Cerebellum (tissue), 4 donors: ENCODE measurements at places on chromosomes 6 and 20.

DNA sequence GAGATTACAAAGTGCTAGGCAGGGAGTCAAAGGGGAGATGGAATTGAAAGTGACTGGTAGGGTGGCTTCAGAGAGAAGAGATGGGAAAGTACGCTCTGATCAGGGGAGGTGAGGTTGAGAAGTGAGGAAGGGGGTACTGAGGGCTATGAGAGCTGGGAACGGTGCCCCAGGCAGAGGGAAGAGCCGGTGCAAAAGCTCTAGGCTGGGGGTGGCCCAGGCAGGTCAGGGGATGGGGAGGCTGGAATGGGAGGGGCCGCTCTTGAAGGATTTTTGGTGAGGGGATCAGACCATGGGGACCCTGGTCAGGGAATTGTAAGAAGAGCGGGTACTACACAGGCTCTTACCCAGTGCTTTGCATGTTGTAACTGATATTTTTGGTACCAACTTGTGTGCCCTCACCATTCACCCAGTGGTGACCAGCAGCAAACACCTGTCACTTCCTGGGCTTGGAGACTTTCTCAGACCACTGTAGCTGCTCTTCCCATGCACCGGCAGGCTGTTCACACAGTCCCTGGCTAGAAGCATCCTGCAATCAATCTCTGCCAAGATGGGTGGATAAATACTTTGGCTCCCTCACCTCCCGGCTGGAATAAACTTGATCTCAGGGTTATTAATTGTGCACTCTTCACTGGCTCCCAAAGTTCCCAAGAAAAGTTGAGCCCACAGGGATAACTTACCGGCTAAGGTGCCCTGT lies 24.0 kb downstream of the PCK1 start:
- DNase-seq = no peak

- DNase-seq = no peak
Observed at GRCh38 chr20:24872291-24873024, 76.6 kb upstream of the CST7 start.

- no peak for DNase-seq
Observed at GRCh38 chr6:136767570-136768309, 24.5 kb downstream of the MAP3K5 start.

GRCh38 chr6:89443658-89444057 lies 10.7 kb downstream of the ANKRD6 start:
- no peak for DNase-seq

DNA sequence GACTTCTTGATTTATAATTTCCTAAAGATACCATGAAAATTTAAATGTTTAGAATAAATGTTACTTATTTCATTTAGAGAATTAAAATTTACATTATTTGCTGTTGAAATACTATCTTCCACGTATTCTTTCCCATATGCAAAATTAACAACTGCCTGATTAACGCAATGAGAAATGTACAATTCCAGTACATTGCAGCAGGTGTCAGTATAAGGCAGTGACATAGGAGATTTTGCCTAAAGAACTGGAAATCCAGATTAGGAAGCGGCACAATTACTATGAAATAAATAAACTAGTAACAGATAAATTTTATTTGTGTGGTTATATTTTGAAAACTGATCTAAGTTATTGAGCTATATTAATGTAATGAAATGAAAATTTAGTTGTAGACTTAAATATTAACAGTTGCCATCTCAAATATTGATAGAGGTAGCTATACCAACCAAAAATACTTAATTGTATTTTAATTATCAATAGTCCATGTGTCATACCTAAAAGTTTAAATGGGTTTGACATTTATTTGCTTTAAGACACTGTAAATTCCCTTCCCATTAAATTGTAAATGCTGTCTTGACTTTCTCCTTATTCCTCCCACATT lies 300.2 kb downstream of the UTRN start:
- DNase-seq = peak; percentile 3

- no peak for DNase-seq
Observed at GRCh38 chr6:10451394-10451793, 36.5 kb upstream of the TFAP2A start.

GRCh38 chr6:46781478-46782378 lies 11.5 kb upstream of the MEP1A start:
- peak; percentile 42 for DNase-seq

- DNase-seq = no peak
Observed at GRCh38 chr6:21084656-21085055, 508.9 kb upstream of the SOX4 start.

DNA sequence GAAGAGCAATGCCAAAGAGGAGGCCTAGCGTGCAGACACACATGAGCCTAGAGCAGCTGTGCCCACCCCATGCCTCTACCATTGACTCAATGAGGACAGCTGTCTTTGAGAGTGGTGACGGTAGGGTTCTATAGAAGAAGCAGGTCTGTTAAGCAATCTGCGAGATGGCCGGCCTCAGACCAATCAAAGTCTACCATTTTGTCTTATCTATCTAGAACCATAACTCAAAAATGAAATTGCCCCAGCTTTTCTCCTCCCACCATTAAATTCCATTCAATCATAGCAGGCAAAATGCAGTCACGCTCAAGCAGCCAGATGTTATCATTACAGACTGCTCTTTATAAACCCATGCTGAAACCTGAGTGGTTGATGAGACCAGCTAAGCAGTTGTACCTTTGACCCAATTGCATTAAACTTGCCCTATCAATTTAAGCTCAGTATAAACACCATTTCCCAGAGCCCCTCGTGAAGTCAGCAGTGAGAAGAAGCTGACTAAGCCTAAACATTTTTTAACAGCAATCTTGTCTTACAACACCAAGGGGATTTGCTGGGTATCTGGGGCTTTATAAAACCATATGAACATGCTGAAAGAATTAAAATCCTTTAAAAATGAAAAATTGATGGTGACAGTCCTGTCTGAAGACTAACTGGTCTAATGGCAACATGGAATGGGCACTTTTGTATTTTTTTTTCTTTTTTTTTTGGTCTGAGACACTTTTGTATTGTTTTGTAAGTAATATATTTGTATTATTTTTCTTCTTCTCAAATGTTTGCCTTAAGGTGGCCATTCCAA lies 57.5 kb downstream of the FOXC1 start:
- no peak for DNase-seq

- no peak for DNase-seq
Observed at GRCh38 chr6:159908535-159908934, 17.7 kb downstream of the MAS1 start.

GRCh38 chr6:93550551-93551276 lies 131.4 kb upstream of the EPHA7 start:
- DNase-seq = no peak

DNA sequence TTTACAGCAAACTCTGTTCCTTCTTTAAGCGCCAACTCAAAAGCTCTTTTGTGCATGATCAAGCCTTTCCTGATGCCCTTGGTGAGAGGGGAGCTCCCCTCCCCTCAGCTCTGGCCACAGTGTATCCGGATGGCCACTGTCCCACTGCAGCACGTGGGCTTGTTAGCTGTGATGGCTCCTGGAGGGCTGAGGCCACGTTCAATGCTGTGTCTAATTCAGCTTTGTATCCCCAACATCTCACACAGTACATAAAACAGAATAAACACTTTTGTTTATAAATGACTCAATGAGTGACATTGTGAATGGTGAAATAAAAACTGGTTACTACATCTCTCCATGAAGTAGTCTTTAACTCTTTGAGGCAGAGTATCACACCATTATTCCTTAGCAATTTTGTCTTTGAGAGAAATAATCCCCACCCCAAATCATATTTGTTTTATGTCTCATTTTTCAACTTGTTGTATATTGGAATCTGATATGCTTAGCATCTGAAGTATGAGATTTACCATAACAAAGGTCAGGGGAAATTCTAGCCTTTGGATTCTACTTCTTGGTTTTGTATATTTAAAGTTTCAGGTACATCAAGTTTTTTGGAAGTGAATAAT lies 44.5 kb downstream of the EDN1 start:
- DNase-seq = no peak

DNA sequence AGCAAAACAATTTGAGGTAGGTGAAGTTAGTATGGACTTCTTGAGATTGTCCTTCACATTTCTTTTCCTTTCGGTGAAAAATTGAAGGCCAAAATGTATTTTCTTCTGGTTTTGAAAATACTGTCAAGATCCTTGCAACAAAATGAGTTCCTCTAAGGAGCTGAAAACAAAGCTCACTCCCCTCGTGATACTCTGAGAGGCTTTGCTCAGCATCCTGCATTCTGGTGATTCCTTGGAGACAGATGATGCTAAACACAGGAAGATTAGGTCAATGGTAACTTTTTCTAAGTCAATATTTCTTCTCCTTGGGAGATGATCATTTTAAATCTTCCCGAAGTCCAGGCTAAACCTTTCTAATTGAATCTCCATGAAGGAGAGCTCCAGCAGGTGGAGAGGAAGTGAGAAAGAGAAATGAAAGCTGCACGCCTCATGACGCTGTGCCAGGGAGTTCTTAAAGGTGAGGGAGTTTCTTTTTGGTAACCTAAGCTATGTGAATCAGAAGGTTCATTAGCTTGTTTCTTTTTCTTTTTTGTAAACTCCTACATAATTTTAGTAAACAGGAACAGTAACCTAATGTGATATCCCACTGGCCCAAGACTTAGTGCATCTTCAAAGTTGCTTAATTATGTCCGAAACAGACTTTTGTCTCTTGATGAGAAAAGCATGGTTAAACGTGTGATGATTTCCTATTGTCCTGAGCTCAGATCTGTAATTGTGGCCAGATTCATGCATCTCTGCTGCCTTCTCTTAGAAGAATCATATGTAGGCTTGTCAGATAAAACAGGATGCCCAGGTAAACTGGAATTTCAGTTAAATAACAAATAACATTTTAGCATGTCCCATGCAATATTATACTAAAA lies 15.0 kb downstream of the ESR1 start:
- DNase-seq = no peak

DNA sequence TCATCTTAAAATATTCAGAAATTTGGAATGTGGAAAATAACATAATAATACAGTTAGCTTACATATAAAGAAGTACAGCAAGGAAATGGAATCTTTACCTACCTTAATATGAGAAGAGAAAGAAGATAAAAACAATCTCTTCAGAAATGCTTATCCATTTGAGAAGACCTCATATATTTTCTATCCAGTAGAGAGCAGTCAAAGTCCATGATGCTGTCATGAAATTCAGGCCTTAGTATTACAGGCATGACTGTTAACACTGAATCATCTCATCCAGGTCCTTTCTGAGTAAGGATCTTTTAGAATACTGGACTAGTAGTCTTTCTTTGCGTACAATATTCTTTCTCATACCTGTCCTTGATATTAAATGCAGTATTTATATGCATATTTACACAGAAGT lies 713.4 kb downstream of the CD109 start:
- no peak for DNase-seq

GRCh38 chr6:138787138-138787537 lies 8.7 kb upstream of the ECT2L start:
- DNase-seq = no peak

DNA sequence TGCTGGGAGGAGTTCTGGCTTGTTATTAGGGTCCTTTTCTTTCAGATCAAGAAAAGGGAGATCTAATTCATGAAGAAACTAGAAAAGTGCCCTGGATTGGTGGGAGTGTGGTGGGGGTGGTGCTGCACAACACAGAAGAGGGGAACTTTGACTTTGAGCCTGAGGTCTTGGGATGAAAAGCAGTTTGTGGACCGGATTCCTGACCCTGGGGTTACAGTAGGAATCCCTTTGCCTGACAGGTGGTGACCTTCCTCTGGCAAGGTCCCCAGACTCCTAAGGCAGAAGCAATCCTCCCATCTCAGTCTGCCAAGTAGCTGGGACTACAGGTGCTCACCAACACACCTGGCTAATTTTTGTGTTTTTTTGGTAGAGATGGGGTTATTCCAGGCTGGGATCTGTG lies 45.3 kb upstream of the IER3 start:
- DNase-seq = no peak

- no peak for DNase-seq
Observed at GRCh38 chr20:47859278-47859677, 74.0 kb upstream of the SULF2 start.

DNA sequence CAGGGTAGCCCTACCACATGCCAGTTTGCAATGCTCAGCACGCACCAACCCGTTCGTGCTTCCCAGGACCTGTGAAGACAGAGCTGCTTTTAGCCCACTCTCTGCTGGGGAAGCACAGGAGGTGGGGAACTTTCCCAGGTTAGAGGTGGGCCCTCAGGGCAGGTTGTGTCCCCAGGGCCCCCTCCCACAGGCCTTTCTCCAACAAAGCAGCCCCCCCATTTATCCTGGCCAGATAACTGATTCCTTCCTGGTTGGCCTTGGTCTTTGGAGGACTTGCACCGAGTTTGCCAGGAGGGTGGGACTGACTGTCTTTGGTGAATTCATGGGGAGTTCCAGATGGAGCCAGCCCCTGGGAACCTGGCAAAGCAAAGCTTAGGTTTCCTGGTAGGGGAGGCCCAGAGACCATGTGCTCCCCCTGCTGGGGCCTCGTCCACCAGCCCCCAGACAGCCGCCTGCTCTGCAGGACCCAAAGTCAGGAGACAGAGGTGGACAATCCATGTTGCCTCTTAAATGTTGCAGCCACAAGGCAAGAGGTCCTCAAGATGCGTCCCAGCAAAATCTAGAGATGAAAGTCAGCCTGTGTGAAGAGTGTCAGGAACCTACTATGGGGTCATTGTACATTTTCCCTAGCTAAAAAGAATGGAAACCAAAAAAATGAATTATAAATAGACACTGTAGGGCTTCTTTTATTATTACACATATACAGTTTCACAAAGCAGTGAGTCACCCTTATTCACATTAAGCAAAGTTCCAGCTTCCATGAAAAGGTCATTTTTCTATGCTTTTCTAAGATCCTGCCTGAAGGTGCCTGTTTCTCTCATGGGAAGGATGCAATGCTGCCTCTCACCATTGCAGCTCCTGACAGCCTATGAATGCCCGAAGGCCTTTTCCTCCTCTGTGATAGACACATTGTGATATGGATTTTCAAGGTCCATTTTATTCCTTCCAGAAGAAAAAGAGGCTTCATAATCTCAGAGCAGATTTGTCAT lies 497.8 kb downstream of the PREX1 start:
- no peak for DNase-seq

DNA sequence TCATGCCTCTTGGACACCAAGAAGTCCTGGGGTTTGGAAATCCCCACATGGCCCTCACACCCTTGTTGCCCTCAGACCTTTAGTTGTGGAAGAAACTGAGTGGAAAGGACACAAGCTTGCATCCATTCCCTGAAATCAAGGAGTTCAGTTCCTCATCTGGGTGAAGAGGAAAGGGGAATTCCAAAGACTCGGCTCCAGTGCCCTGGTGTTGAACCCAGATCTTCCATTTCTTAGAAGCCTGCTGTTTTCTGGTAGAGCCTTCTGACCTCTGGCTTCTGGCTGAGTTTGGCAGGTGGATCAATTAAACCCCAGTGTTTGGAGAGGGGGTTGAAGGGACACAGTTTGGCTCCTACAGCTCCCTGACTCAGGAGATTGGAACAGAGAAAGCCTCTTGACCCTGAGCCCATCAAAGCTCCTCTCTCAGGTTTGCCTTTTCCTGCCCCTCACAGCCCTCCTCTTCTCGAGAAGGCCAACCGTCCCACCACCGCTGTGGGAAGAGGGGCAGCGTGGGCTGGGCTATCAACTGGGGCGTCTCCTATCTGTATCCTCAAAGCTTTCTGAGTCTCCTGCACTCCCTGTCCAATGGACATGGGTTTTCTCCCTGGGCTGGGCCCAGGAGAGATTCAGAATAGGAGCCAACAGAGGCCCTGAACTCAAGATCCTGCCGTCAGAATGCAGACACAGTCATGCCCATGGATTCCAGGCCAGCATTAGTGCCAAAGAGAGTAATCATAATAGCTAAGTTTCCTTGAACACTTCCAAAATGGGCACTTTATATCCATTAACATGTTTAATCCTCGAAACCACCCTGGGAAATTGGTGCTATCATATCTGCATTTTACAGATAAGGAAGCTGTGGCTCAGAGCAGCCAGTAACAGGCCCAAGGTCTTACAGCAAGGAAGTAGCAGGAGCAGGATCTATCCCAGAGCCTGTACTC lies 146.2 kb downstream of the VEGFA start:
- no peak for DNase-seq
